Dermis microvascular lymphatic vessel endothelial cell (primary cell): ENCODE measurements at places on chromosomes 11 and 22.
A peak's percentile ranks its signal among the peaks of the same experiment; 100 is the strongest.

DNA sequence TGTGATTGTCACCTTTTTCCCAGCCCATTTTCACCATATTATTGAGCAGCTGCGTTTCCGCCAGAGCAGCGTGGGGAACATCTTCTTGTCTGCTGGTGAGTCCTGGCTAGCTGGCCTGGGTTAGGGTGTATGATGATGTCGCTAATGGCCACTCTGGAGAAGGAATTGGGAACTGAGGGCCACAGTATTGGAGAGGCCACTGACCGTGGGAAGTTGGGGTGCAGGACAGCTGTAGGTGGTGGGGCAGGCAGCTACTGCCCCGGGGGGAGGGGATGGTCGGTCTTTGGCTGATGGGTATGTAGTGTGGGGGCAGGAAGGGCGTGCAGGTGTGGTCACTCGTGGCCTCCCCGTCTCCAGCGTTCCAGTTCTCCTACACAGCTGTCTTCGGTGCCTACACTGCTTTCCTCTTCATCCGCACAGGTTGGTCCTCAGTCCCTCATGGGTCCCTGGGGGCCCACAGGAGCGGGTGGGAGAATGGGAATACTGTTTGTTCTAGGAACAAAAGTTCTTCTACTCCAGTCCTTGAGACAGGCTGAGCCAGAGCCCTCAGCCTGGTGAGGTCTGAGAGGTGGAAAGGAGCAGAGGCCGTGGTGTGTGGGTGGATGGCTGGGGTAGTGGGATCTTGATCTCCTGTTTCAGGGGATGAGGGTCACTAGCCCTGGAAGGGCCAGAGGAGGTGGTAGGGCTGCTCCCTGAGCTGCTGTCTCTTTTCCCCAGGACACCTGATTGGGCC, 2.1 kb downstream of the RCE1 start:
- DNase-seq, result no peak

DNA sequence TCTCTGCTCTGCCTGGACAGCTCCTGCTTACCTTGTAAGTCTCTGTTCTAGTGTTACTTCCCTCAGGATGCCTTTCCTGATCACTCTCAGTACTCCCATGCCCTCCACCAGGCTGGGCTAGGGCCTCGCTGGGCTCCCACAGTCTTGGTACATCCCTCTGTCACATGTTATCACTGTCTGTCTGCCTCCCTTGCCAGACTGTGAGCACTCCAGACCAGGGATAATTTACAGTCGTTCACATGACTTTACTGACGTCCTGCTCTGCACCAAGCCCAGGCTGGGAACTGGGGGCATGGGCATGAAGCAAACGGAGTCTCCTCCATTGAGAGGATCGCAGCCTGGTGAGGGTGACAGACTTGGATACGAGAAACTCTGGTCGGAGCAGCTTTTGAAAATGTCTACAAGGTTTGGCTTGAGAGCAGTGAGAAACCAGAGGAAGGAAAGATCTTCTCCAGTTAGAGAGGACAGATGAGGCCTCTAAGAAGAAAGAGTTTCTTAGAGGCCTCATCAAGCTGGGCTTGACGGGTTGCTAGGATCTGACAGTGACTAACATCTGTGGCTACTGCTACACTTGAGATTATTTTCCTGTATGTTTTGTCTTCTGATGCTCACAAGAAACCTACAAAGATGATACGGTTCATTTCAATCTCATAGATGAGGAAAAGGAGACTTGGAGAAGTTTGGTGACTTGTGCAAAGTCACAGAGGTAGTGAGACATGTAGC, 12.5 kb downstream of the USP35 start:
- DNase-seq, result no peak

GRCh38 chr11:114193730-114194679, 102.2 kb upstream of the NNMT start:
- no peak for DNase-seq

DNA sequence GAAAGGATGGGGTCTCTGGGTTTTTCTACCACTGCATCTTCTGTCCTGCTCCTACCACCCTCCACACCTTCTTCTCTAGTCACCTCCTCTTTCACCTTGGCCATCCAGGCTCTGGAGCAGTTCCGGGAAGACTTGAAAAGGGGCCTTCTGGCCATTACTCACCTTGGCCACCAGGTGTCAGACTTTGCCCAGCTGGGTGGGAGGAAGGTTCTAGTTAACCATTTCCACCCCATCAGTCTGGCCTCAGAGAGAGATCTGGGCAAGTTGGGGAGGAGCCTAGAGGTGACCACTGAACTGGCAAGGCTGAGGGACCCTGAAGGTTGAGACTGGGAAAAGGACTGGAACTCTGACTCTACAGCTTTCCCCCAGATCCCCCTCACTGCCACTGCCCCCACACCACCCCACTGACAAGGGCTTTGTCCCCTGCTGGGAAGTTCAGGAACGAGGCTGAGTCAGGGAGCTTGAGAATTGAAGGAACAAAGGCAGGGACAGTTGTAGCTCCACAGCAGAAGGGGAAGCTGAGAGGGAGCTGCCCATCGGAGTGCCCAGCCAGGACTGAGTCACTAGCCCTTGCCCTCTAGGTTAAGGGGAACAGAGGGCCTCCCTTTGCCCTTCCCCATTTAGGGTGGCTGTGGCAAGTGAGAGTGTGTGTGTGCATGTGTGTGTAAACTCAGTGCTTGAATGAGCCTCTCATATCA, 3.7 kb upstream of the POLD4 start:
- DNase-seq, result no peak

DNA sequence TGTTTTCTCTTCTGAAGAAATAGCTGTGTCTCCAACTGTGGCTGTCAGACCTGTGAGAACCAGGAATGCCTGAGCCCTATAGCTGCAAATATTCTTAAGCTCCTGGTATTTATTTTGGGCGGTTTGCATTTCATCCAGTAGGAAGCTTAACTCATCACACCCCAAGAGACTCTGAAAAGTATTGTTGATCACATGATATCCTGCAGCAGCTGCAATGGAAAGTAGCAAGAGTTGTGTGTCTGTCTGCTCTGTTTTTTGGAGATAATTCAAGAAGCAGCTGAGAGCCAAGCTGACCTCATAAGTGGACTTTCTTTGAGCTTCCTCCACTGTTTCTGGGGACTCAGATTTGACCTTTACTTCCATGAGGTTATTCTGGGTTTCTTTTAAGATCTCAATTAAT, 36.4 kb upstream of the MRPL17 start:
- peak; percentile 26 for DNase-seq
